ENCODE measurements at places on chromosomes 13 and 19. TPM values are rescaled to one million over a fixed set of nuclear protein-coding genes. Genes with fewer than 3 reads are reported as not detected.
A peak's percentile ranks its signal among the peaks of the same experiment; 100 is the strongest.

Gene F7
- not detected for total RNA-seq

DNA sequence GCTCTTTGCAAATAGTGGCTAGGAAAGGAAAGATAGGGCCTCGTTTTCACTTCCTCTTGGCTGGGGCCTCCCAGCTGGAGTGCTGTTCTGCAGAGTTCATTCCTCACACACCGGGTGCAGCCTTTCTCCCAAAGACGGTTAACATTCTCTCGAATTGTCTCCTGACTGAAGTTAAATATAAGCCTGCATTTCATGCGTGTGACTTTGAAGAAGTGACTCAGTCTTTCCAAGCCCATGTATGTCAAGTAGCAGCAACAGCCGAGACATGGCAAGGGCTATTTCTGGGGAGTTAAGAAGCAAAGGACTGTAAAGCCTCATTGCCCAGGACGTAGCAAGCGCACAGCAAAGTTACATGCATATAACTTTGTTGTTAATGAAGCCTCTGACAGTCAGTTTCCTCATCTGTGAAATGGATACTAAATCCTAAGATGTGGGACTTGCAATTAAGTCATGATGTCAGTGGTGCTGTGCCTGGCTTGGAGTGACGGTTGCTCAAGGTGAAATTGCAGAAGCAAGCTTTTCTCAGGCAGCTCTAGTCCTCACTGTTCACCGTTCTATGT is 502.4 kb downstream of the MYO16 start:
- no peak for DNase-seq

DNA sequence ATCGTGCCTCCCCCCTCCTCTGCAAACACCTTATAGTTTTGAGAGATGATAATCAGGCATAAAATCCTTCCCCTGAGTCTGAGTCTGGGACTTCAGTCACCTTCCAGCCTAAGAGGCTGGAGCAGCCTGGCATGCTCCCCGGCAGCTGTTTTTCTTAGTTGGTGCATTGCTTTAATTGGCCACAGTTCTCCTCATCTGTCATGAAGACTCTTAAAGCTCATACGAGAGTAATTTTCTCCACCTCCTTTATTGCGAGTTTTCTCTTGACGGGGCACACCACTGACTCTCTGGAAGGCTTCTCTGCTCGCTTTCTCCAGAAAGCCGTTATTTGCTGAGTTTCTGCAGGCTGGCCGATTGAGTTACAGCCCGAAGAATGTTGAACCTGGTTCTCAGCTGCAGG is 310.5 kb downstream of the ATP8A2 start:
- no peak for DNase-seq

Gene PNMA8A
- 0.63 TPM for total RNA-seq

- DNase-seq = no peak
Measured at GRCh38 chr13:29402166-29402636, 193.3 kb downstream of the SLC7A1 start.

Gene DPP9
- total RNA-seq = 92.5 TPM

GRCh38 chr19:10412257-10412977 is 7.9 kb upstream of the PDE4A start:
- peak; percentile 74 for DNase-seq

- no peak for DNase-seq
Measured at GRCh38 chr19:51509823-51510660, 8.4 kb upstream of the SIGLEC12 start.

Gene N4BP2L1
- total RNA-seq = 29.7 TPM

All from activated CD8-positive, alpha-beta memory T cell treated with anti-CD3 and anti-CD28 coated beads, Interleukin-2, amount 10 ng/mL, durations not matched to agents 7 days and 5 days (primary cell).